ENCODE measurements at places on chromosomes 4 and X.

DNA sequence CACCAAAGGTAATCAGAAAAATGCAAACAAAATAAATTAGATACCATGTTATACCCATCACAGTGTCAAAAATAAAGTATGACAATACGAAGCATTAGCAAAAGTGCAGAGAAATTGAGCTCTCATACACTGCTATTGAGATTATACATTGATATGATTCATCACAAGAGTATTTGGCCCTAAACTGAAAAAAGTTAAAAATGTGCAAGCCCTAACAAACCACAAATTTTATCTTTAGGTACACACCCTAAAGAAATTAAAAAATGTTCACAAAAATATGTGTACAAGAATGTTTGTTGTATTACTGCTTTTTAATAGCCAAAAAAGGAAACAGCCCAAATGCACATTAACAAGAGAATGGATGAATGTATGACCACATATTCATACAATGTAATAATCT is 137.9 kb upstream of the MAGEA10 start:
- no peak for DNase-seq

DNA sequence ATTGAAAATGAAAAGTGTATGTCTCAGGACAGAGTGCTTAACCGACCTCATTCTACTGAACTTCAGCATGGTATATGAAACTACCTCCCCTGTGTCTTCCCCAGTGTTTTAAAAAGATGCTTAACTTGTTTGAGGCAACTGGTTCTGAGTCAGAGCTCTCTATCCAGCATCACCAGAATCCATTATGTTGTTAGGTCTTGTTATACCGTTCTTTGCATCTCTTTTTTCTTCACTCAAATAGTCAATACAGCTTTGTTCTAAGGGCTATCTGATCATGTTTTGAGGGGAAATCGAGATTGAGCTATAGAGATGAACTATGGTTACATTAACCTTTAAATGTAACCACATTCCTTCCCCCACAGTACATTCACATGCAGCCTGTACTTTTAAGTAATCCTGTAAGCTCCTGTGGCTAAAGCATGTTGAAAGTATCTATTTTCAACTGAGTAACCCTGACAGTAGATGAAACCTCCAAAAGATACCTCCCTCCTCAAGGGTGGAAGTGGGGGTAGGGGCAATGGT is 514.4 kb downstream of the RPA4 start:
- DNase-seq: no peak

GRCh38 chr4:8156617-8157016 is 2.0 kb downstream of the ABLIM2 start:
- DNase-seq: no peak

GRCh38 chrX:50913520-50913919 is 3.0 kb downstream of the BMP15 start:
- no peak for DNase-seq

- no peak for DNase-seq
Observed at GRCh38 chr4:185112104-185112503, 31.0 kb upstream of the SLC25A4 start.

DNA sequence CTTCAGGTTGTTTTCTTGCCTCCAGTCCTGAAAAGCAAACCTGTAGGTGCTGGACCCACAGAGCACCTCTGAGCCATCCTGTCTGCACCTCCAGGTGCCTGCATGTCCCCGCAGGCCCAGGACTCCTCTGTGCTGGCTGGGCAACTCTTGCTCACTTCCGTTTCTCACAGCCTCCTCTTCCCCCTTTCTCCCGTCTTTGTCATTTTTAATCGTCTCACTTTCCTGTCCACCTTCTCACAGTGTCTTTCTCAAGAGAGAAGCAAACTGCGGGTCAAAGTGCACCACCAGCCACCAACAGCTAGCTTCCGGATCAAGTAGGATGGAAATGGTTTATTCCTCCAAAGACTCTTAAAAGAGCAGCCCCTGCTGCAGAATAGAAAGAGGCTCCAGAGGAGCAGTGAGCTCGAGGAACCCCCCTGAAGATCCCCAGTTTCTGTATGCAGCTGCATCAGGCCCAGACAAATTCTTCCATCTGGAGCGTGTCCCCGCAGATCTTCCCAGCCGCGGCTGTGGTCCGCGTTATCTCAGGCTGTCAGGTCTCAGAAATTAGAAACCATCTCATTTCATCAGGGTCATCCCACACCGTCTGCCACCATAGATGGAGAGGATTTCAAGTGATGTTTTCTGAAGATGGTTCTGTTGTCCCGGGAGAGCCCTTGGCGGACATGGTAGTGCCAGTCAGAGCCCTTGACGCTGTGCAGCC is 87.7 kb downstream of the FHDC1 start:
- no peak for DNase-seq

GRCh38 chr4:121150486-121150885 is 13.6 kb downstream of the TNIP3 start:
- no peak for DNase-seq

GRCh38 chr4:142334931-142335330 is 511.2 kb downstream of the INPP4B start:
- no peak for DNase-seq

DNA sequence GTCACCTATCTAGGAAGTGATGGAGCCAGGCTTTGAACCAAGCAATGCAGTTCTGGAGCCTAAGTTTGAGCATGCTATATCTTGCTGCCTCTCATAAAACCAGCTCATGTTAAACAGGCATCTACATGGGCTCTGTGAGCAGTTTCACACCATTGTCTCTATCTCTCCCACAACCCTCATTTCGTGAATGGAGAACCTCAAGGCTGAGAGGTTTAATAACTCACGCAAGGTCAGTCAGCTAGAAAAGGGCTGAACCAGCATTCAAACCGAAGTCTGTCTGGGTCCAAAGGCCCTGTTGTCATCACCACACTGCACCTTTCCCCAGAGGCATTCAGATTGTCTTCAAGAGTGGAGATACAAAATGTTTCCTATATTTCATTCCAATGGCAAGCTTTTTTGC is 369.2 kb downstream of the MID1IP1 start:
- no peak for DNase-seq

DNA sequence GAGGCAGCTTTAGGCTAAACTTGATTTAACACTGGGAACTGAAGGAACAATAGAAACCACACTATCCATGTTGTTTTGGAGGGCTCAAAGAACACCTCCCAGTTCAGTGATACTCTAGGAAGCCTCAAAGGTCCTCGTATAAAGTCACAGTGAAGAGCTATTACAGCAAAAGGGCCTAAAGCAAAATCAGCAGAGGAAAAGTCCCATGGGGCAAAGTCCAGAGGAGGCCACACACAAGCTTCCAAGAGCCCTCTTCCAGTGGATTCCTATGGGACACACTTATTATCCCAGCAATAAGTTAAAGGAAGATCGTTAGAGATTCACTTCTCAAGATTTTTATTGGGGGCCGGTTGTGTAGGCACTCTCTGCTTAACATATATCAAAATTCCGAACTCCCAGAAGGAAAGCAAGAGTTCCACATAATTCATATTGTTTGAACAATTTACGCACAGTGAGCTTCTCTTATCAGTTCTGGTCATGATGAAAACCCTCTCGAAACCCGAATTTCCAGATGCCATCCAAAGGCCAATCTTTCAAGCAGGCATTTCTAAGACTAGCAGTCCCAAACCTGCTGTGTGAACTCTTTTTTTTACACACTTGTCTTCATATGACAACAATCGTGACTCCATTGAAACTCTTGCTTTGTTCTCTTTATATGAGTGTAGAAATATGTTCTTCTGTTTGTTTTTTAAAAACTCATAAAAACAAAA is 53.7 kb downstream of the ANXA5 start:
- no peak for DNase-seq

- no peak for DNase-seq
Observed at GRCh38 chr4:149896432-149896831, 80.8 kb upstream of the IQCM start.

GRCh38 chr4:3781193-3781886 is 15.2 kb downstream of the ADRA2C start:
- DNase-seq: no peak

GRCh38 chrX:12874581-12874980 is 7.7 kb downstream of the TLR7 start:
- no peak for DNase-seq

- no peak for DNase-seq
Observed at GRCh38 chr4:154958621-154959358, 177.7 kb downstream of the RBM46 start.

GRCh38 chr4:85805891-85806290 is 330.9 kb downstream of the ARHGAP24 start:
- no peak for DNase-seq

- DNase-seq: no peak
Observed at GRCh38 chr4:6464842-6465588, 7.4 kb downstream of the PPP2R2C start.

GRCh38 chr4:140078366-140078765 is 75.6 kb downstream of the MAML3 start:
- DNase-seq: no peak

- no peak for DNase-seq
Observed at GRCh38 chr4:5893591-5893990, 705 bp upstream of the CRMP1 start.

- DNase-seq: no peak
Observed at GRCh38 chrX:2676794-2677675, 14.1 kb upstream of the CD99 start.

DNA sequence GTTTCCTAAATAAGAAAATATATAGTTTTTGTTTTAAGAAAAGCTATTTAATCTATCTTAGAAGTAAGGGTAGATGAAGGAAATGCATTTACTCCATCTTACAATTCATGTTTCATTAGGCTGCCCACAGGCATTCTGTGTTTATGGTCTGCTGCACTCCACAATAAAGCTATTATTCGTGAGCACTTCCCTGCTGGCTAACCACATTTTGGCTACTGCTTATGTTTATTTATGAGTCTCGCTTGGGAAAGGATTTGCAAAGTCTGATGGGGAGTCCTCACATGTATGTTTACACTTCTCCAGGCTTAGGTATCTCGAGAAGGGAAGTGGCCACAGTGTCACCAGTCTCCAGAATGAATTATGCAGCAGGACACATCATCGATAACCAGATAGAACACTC is 260.8 kb upstream of the VCX start:
- DNase-seq: no peak

DNA sequence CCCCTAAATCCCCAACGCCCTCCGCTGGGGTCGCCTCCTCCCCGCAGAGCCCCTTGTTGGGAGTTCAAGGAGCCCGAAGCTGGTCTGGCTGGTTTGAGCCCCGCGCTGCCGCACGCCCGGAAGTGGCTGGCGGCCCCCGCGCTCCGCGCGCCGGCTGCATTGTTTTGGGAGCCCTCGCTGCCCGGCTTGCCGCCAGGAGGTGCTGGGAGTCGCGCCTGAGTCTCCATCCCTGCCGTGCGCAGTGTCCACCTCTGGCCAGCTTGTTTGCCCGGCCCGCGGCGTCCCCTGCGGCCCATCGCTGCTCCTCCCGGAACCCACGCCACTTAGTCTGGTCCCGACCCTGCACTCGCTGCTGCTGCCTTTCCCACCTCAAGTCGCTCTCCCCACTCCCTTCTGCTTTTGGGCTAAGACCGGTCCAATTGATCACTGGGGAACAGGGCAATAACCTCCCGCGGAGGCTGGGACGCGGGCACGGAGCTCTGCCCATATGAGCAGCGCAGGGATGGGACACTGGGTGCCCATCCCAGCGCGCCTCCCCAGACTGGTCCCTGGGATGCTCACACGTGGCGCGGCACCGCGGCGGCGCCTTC is 2.2 kb upstream of the SFRP2 start:
- peak; percentile 37 for DNase-seq

GRCh38 chrX:37752281-37752680 is 27.6 kb upstream of the CYBB start:
- DNase-seq: no peak

DNA sequence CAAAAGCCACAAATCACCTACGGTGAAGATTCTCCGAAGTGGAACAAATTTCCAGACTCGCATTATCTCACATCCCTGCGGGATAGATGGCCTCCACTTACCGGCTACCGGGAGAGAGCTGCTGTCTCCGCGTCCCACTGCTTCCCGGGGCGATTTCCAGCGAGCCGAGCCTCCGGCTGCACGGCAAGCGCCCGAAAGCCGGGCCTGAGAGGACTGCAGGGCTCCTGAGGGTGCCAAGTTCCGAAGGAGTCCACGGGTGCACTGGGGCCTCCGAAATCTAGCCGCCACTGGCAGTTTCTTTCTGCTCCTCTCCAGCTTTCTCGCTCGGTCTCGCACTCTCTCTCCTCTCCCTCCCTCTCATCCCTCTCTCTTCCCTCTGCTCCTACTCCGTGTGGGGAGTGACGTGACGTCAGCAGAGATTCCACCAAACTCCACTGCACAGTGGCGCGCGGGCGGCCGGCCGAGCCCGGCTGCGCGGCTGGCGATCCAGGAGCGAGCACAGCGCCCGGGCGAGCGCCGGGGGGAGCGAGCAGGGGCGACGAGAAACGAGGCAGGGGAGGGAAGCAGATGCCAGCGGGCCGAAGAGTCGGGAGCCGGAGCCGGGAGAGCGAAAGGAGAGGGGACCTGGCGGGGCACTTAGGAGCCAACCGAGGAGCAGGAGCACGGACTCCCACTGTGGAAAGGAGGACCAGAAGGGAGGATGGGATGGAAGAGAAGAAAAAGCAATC is 14.0 kb upstream of the PITX2 start:
- DNase-seq: no peak

- DNase-seq: peak; percentile 28
Observed at GRCh38 chrX:150694738-150695410, 1.7 kb downstream of the MTMR1 start.

DNA sequence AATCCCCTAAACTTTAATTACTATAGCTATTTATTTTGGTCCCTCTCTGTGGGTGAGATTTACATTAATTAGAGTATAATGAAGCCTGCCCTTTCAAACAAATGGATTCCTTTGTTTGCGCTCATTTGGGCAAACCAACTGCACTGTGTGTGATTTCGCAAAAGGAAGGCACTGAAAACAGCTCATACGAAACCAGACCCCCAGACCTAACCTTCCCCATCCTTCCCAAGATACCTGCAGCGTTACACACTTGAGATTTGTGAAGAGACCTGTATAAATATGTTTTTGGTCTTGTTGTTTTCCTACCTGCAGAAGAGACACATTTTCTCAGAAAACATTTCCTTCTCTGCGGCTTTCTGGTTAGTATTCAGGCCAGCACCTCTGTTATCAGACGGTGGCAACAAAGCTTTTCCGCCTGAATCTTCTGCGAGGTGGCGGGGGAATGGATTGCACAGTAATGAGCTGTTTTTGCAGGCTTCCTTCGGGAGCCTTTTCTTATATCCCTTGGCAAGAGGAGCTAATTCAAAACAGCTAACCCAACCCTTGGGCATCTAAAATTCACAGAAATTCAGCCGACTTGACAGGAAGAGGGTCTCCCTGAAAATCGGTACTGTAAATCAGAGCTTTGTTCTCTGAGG is 47.6 kb downstream of the CBLL2 start:
- DNase-seq: no peak

GRCh38 chr4:108313546-108314339 is 145.0 kb upstream of the LEF1 start:
- DNase-seq: no peak

DNA sequence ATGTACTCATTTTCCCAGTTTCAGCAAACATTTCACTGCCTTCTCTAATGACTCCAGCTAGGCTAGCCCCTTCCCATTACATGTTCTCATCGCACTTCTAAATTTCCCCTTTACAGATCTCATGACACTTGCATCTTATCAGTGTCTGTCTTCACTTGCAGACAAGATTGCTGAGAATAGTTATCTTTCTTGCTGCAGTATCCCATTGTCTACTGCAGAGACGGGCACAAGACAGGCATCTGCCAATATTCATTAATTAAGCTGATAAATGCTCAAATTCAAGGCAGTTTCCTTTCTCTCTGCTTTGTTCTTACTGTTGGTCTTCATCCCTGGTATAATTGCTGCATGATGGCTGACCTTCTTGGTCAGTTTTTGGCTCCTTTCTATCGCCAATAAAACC is 175.9 kb downstream of the ANTXR2 start:
- no peak for DNase-seq

- DNase-seq: no peak
Observed at GRCh38 chrX:150164971-150165600, 198.0 kb upstream of the MAMLD1 start.

- no peak for DNase-seq
Observed at GRCh38 chr4:102751941-102752340, 8.8 kb downstream of the MANBA start.

All from activated T-cell treated with anti-CD3 and anti-CD28 coated beads, Interleukin-2, amount 50 U/mL, for 1 hour (primary cell).